ENCODE measurements at places on chromosomes 3 and 15.

DNA sequence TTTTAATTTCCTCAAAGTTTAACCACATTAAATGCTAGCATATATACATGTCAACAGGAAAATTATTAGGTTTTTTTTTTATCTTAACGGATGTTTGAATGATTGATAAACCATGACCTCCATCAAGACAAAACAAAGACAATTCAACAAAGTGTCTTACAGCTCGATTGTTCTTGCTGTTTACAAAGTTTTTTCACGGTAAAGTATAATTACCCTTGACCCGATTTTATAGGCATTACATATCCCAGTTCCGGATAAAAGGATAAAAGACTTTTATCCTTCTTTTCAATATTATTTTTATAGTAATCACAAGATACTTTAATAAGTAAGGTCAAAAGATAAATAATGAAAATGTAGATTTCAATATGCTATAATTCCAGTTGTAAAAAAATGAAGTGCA, 96.9 kb downstream of the RORA start:
- no peak for DNase-seq

DNA sequence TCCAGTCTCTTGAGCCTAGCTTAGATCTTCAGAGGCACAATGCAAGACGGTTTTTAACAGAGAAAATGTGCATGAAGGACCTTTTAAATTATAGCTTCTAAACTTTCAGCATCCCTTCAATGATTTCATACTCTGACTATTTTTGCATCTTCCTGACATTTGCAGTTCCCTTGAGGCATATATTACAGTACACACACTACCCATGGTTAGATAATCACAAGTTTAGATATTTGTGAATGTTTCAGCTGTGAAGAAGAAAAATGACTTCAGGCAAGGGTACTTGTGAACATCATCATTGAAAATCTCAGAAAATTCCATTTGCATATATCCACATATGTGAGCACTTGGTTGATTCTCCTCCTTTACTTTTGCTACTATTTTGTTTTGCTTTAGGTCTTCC, 341.5 kb downstream of the ROBO2 start:
- DNase-seq, result no peak

DNA sequence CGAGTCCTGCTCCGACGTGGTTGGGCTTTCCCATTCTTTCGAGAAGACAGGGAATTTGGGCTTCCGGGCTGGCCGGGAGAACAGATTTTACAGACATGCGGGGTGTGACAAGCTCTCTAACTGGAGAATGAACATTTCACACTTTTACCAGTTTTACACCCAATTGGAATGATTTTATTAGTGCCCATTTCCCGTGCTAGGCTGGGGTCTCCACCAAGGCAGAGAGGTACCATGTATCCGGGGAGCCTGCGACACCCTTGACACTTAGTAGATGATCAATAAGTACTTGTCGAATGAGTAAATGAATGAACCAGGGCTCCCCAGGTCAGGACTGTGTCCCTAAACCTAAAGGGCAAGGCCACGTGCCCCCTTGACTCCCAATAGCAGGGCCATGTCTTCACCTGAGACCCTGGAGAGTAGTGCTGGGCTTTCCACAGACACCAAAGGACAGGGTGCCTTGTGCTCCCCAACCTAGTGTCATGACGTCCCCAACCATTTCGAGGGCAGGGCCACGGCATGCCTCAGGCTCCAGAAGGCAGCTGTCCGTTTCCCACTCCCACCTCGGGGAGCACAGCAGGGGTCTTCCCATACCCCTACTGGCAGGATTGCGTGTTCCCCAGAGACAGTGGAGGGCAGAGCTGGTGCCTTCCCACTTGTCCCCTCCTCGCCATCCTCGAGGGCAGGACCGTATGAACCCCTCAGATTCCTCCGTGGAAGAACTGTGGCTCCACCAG, 679 bp upstream of the MYD88 start:
- no peak for DNase-seq

GRCh38 chr3:173584838-173585831, 187.6 kb downstream of the NLGN1 start:
- peak; percentile 89 for DNase-seq

- DNase-seq, result peak; percentile 36
Observed at GRCh38 chr3:189233225-189233858, 61.6 kb downstream of the TPRG1 start.

DNA sequence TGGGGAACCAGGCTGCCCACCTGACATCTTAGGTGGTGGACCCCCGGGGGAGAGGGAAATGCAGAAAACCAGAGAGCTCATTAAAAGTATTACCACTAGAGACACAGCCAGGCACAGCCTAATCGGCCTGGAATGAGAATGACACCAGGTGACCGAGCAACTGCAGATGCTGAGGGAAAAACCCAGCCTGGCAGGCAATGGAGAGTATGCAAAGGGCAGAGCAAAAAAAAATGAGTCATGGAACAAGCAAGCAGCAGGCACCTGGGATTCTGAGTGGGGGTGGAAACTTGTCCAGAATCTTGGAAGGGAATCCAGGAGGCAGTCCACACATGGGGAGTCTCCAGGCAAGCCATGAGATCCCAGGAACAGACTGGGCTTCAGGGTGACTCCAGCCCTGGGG, 183.7 kb upstream of the LRRN1 start:
- DNase-seq, result no peak

GRCh38 chr3:73621388-73621787, 3.4 kb downstream of the PDZRN3 start:
- no peak for DNase-seq

- no peak for DNase-seq
Observed at GRCh38 chr15:60565407-60565806, 86.5 kb upstream of the ICE2 start.

- no peak for DNase-seq
Observed at GRCh38 chr15:73474785-73475184, 31.8 kb downstream of the REC114 start.

DNA sequence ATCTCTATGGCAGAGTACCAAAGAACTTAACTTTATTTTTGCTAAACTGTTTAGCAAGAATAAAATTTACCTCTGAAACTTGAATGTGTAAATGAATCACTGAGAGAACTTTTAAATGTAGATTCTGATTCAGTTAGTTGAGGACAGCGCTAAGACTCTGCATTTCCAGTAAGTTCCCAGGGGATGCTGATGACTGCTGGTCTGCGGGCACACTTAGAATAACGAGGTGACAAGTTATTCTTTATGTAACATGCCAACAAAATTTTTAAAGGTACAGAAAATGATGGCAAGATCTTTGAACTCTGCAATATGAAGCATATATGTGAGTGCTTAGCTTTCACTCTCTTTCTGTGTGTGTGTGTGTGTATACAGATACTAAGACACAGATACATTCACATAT, 56.4 kb downstream of the TGFBR2 start:
- DNase-seq, result no peak

GRCh38 chr15:68224546-68225250, 4.8 kb downstream of the CLN6 start:
- DNase-seq, result no peak

DNA sequence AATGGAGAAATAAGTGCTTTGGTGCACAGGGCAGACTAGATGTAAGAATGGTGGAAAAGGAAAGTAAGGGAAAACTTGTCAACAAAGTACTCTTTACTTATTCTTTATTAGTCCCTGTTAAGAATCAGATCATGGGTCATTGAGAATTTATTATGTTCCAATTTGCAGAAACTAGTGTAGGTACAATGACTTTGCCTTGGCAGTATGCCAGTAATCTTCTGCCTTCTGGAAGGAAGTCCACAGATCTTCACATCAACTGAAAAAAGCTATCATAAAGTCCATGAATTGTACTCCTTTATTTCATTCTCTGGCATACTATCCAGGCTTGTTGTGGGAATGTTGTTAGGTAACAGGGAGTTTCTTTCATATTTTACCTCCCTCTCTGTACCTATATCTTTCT, 88.2 kb upstream of the FLNB start:
- DNase-seq, result no peak

DNA sequence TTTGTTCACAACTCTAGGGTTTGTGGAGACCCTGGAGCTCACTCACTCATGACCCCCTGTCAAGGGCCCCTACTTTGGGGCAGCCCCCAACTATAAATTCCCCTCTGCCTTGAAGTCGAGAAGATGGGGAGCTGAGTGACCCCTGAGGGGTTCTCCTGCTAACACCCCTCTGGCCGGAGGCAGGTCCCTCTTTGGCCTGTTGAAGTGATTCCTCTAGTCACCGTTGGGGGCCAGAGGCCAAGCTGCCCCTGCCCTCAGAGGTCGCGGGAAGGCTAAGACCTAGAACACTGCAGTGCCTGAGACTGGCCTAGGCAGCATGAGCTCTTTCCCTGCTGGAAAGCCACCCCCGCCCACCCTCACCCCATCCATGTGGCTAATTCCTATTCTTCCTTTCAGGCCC, 15.4 kb upstream of the SKOR1 start:
- DNase-seq, result no peak

GRCh38 chr15:100565591-100565990, 36.4 kb downstream of the LINS1 start:
- no peak for DNase-seq

DNA sequence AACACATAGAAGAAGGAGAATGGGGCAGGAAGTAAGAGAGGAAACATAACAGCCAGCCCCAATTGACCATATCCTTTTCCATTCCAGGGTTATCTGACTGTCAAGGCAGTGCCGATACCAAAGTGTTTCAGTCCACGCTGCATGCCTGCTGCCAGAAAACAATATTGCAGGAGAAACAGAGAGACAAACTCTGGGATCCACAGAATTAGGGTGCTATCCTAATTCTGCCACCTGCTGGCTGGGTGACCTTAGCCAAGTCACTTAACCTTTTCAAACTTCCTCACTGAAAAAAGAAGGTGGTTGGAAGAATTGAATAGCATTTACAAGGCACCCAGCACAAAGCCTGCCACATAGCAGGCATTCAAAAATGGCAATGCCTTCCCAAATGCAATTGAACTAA, 32.0 kb downstream of the GLB1 start:
- DNase-seq, result no peak

DNA sequence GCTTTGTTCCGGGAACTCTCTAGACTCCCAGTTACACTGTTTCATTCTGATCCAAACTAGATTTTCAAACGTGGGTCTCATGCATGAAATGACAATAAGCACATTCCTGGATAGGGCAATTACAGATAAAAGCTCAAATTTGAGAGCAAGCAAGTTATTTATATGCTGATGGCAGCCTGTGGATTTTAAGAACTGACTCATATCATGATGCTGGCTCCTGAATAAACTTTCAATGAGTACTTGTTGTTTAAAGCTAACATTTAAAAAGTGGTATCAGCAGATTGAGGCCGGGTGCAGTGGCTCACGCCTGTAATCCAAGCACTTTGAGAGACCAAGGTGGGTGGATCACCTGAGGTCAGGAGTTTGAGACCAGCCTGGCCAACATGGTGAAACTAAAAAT, 66.6 kb downstream of the LEO1 start:
- no peak for DNase-seq

- no peak for DNase-seq
Observed at GRCh38 chr3:11290743-11291680, 18.8 kb downstream of the ATG7 start.
